Muscle of arm (tissue), 14 donors: ENCODE measurements at places on chromosomes 3 and 15.

DNA sequence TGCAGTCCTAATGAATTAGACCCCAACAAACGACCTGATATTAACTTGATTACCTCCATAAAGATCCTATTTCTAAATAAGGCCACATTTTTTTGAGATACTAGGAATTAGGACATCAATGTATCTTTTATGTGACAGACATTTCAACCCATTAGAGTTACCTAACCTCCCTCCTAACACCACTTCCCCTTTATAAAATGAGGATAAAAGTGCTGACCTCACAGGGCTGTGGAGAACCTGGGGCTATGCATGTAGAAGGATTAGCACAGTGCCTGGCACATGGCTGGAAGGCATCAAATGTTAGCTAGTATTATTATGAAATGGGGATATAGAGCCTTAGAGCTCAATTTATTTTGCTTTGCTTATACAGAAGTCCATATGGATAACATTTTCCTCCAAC lies 53.5 kb upstream of the LRRN1 start:
- no peak for DNase-seq

DNA sequence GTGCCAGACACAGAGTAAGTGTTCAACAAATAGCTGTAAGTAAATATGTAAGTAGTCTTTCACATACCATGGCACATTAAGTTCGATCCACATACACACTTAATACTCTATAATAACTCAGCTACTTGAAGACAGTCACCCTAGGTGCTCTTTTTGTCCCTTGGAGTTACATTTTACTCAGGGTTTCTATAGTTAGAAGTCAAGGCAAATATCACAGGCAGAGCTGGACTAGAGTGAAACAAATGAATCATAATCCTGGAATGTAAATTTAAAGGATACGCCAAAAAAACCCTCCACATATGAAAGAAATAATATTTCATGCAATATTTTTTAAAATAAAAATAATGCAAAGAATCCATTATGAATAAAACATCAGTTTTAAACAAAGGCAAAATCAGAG lies 461.8 kb downstream of the MAGI1 start:
- peak; percentile 11 for DNase-seq

DNA sequence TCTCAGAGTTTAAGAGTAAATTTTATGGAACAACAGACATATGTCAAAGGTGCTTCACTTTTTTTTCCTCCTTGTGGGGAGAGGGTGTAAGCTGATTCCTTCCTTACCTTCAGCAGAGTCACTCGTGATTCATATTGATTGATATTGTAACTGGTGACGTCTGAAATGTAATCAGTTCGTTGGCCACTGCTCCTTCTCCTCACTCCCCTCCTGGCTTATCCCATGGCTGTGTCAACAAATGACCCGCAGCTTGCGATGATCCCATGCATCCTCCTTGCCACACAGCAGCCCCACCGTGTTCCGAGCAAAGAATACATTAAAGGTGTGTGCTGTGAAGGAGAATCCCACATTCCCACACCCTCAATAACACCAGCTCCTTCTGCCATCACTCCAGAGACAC lies 7.3 kb downstream of the MGLL start:
- no peak for DNase-seq

DNA sequence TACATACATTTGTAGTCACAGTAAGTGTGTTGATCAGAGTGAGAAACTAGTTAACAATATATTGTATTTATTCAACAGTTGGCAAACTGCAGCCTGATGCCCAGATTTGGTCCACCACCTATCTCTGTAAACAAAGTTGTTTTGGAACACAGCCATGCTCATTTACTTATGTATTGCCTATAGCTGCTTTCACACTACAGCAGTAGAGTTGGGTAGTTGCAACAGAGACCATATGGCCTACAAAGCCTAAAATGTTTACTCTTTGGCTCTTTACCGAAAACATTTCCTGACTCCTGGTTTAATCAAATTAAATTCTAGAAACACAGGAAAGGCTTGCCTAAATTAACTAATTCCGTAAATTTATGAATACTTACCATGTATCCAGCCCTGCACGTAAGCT lies 39.4 kb downstream of the CMC1 start:
- no peak for DNase-seq

DNA sequence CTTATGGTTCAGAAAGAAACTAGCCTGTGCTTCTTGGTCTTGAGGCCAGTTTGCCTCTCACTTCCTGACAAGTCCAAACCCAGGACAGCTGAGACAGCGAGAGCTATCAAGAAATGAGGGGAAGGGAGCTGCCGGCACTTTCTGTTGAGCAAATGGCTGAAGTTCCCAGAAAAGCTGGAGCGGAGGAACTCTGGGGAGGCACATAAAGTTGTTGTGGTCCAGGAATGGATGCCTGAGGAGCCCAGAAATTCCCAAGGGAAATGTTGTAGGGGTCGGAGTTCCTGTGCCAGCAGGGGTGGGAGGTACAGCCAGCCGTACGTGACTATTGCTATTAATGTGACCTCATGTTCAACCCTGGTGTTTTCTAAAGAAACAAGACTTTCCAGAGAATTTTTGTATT lies 98.8 kb upstream of the TNFAIP8L3 start:
- no peak for DNase-seq

DNA sequence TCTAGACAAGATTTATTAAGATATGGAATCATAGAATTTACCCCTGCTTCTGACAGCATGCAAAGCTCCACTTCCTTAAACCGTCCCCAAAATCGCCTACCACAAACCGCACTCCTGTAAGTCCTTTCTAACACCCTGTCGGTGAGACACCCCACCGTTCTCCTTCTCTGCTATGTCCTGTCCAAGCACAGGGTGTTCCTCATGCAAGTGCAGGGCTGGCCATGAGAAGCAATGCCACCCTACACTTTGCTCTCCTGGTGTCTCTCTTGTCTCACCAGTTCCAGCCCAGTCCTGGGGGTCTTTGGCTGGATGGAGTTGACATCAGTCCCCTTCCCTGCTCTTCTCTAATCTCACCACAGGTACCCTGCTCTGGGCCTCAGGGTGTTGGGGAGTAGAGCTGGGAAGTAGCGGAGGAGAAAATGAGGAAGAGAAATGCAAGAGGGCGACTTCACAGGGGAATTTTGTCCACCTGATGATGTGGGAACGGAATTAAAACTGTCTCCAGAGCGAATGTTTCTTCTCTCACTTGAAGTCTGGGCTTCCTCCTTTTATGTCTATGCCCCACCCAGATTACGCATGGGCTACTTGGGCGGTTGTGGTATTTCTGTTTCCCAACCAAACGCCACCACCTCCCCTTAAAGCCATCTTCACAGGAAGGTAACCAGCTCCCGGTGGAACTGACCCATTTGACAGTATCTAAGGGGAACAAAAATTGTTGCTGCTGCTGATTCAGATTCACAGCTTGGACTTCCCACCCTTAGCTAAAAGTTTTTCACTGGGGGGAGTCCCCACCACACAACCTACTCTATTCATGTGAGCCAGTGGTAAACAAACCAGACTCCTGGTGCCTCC lies 49.9 kb downstream of the CASR start:
- DNase-seq: no peak

DNA sequence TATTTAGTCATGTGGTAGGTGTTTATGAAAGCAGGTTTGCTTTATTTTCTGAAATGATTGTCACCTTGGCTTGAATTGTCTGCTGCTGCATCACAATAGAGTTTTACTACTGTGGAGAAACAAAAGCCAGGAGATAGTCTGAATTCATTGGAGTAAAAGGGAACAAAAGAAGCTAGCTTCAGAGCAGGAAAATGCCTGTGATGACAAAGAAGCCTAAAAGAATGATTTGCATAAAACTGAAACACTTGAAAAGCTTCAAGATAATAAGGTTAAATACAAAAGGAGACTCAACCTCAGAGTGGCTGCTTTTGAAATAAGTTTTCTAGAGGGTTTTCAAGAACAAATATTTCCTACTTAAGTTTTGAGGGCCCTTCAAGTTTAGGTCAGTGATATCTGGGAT lies 138.3 kb downstream of the PTPRG start:
- DNase-seq: no peak

DNA sequence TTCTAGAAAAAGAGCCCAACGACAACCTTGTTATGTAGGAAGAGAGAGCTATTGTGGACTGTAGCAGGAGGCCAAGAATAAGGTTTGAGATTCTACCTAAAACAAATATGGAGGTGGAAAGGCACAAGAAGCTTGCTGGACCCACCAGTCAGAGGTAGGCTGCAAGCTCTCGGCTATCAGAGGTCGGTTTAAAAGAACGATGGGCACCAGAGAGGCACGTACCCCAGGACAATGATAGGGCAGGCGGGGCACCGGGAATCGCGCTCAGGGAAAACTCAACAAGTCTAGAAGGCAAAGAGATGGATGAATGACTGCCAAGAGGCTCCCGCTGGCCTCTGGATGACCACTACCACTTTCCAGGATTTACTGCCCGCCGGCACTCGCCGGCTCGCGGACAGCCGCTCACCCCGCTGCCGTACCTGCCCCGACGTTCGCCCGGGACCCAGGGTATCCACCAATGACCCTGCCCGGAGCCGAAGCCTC lies 1.1 kb downstream of the HDGFL3 start:
- DNase-seq: peak; percentile 41

DNA sequence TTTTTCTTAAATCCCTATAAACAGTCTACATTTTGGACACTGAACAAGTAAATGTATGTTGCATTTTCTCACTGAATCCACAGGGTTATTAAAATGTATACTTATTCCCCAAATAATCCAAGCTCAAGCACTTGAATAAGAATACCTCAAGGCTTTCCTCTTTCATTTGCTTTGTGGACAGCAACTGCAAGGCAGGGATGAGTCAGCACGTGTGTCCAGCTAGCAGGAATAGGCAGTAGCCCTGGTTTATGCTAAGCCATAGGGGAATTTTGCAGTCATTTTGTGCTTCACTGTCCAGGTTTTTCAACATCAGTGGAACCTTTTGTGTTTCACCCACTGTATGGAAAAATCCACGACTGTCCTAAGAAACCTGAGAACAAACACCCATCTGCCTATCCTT lies 96.7 kb upstream of the KCNMB2 start:
- DNase-seq: no peak

DNA sequence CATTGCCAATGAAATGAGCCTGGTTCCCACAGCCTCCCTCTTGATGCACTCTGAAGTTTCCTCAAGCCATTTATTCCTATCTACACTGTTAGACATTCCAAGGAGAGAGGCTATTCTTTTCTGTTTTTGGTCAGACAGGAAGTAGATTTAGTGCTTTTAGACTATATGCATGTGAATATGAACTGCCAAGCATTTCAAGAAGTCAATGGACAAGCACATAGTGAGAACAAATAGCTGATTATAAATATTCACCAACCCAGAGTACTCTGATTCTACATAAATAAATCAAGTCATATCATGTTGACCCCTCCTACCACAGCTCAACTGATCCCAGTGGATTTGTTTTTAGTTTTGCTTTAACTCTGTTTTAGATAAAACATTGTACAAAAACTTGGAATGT lies 412.5 kb upstream of the RARB start:
- DNase-seq: no peak

DNA sequence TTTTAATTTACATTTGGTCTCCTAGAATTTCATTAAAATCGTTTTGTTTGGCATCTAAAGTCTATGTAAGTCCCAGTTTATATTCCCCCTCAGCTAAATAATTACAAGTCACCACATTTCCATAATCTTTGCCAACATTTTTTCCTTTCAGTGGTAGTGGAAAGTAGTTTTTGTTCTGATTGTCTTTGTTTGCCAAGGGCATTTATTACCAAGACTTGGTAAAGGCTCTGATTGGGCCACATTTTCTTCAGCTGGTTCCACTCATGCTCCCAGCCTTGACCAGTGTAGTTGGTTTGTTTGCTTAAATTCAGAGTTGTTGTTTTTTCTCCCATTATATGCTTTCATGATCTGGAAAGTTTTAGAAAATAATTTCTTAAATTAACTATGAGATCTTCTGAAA lies 153.4 kb upstream of the MME start:
- no peak for DNase-seq
